ENCODE measurements at places on chromosomes 2 and 18.
A peak's percentile ranks its signal among the peaks of the same experiment; 100 is the strongest.

GRCh38 chr18:154151-154550 lies 4.2 kb upstream of the USP14 start:
- no peak for DNase-seq

DNA sequence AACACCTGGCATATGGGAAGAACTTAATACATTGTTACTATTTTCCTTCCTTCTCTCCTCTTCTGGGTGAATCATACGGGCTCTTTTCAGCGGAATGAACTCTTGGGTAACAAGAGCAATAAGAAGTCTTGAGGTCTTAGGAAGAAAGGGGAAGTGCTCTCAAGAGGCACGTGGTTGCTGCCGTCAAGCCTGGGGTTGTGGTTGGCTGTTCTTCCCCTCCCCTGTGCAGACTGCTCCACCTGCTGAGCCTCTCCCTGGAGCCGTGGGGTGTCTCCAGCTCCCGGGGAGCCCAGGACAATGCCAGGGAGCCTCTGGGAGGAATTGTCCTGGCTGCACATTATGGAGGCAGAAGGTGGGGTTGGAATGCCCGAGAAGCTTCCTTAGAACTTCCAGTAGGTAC lies 19.4 kb downstream of the TOGARAM2 start:
- DNase-seq: no peak

DNA sequence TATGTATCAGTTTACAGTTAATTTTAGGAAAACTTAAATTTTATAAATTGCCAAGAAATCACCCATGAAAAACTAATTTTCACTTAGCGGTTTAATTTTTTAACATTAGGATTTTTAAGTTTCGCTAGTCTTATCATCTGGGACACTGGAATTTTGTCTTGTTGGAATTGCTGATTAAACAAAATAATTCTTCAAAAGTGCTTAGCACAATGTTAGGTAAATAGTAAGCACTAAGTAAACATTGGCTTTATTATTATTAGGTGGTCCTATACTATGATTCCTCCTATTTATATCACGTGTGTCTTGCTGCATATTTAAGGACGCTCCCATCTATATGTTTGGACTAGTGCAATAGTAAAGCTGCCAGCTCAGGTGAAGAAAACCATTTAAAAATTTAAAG lies 54.6 kb upstream of the MAP4K3 start:
- DNase-seq: no peak

DNA sequence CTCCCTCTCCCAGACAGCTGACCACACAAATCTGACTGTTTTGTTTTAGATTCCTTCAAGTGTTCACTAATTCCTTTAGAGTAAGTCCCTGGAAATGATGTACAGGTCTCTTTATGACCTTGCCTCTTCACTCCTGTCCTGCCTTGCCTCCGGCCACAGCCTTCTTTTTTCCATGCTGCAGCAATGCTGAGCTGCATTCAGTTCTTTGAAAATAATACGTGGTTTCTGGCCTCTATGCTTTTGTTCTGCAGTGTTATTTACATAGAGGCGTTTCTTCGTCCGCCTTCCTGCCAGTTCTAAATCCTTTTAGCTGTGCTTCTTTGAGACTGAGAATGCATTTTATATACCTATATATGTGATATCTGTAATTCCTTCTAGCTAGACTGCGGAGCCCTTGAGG lies 87.2 kb downstream of the PPP1R1C start:
- no peak for DNase-seq

DNA sequence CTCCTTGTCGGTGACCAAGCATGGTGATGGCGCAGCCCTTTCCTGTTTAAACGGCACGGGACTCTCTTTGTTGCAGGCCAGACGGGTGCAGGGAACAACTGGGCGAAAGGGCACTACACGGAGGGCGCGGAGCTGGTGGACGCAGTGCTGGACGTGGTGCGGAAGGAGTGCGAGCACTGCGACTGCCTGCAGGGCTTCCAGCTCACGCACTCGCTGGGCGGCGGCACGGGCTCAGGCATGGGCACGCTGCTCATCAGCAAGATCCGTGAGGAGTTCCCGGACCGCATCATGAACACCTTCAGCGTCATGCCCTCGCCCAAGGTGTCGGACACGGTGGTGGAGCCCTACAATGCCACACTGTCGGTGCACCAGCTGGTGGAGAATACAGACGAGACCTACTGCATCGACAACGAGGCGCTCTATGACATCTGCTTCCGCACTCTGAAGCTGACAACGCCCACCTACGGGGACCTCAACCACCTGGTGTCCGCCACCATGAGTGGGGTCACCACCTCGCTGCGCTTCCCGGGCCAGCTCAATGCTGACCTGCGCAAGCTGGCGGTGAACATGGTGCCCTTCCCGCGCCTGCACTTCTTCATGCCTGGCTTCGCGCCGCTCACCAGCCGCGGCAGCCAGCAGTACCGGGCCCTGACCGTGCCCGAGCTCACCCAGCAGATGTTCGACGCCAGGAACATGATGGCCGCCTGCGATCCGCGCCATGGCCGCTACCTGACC lies 17.1 kb downstream of the TUBB6 start:
- DNase-seq: no peak

GRCh38 chr2:138267902-138268254 lies 233.7 kb upstream of the SPOPL start:
- DNase-seq: no peak

DNA sequence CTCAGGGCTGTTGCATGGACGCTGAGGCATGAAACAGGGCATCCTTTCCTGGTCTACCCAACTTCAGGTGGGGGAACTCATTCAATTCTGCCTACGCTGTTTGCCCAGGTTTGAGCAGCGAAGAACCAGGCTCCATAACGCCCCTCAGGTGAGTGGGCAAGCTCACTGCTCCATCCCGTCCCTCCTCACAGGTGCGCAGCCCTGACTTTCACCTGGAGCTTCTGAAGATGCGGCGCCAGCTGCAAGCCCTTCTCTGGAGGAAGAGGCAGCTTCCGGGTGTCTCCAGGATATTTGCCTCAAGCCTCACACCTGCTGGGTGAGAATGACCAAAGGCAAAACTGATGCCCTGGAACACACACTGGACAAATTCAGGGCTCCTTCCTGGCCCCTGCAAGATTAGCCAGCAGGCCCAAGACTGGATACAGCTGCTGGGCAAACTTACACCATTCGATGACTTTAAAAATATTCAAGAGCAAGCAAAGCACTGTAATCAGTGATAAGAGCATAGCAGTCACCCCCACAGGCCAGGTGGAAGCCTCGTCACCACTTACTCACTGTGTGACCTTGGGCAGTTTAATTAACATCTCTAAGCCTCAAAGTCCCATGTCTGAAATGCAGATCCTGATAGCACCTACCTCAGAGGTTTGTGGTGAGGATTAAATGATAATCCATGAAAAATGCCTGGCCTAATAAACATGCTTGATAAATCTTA lies 97.7 kb downstream of the GYPC start:
- DNase-seq: no peak

DNA sequence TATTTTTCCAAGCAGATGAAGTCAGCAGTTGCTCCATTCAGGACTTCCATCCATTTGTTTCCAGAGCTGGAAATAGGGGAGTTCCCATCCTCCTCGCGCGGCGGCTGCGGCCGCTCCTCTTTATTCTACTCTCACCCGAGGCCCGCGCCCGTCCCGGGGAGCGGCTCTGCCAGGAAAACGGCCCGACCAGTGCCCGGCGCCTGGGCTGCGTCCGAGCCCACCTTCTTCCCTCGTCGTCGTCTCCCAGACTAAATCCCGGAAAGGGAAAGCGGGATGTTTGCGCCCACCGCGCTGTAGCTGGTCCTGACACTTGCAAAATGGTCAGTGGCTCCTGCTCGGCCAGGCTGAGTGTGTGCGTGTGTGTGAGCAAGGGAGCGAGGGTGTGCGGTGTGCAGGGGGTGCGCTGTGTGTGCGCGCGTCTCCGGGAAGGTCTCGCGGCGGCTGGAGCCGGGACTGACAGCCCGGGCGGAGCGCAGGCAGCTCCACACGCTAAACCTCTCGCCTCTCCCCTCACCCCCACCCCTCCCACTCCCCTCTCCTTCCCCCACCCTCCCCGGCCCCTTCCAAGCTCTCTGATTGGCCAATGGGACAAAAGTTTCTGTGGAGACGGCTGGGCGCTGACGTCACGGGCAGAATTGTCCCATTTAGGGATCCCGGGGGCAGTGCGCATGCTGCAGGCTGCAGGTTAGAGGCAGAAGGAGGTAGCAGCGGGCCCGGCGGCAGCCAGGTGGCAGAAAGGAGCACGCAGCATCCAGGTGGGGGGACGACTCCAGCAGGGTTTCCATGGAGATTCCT lies at the start of gene NOL4:
Gene NOL4 (minus strand): TSS at position 491 of the 795 bp plus-strand sequence. CDS start 1,660 bp downstream, outside the sequence.
- no peak for DNase-seq

GRCh38 chr2:191246820-191247380 lies 1.7 kb downstream of the MYO1B start:
- no peak for DNase-seq

DNA sequence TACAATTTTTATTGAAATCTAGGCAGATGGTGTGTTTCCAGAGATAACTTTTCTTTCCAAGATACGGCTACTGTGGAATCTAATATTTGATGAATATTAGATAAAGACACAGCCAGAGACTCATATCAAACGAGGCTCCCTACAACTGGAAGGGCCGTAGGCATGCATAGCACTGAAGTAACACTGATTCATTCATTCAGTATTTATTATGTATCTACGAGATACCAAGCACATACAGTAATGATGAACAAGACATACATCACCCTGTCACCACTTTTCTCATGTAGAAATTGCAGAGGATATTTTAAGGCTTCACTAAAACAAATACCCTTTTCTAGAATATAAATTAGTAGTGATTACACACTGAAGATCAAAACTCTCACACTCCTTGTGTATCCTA lies 74.5 kb downstream of the KCTD18 start:
- DNase-seq: no peak

DNA sequence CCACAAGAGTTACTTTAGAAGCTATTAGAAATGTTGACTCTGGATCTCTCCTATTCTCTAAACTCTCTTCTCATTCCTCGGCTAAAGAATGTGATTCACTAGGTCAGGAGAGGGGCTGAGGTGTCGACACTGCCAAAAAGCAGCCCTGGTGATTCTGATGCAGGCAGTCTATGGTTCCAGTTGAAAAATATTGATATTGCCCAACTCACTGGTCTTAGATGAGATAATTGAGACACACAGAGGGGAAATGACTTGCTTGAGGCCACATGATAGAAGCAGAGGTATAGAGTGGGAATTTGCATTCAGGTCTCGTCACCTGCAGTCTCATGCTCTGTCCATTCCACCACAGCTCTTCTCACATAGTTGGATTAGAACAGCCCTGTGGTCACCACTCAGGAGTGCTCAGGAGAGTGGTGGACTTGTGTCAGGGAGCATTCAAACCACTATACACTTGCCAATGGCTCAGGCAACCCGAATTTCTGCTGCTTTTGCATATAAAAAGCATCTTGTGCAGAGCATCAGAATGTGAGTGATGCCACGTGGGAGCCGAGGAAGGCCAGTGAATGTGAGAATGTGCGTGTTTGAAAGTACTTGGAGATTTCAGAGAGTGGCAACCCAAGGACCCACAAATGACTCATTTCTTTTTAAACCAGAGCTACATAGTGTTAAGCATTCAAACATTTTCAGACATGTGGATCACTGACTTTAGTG lies 65.1 kb upstream of the CTLA4 start:
- peak; percentile 91 for DNase-seq

DNA sequence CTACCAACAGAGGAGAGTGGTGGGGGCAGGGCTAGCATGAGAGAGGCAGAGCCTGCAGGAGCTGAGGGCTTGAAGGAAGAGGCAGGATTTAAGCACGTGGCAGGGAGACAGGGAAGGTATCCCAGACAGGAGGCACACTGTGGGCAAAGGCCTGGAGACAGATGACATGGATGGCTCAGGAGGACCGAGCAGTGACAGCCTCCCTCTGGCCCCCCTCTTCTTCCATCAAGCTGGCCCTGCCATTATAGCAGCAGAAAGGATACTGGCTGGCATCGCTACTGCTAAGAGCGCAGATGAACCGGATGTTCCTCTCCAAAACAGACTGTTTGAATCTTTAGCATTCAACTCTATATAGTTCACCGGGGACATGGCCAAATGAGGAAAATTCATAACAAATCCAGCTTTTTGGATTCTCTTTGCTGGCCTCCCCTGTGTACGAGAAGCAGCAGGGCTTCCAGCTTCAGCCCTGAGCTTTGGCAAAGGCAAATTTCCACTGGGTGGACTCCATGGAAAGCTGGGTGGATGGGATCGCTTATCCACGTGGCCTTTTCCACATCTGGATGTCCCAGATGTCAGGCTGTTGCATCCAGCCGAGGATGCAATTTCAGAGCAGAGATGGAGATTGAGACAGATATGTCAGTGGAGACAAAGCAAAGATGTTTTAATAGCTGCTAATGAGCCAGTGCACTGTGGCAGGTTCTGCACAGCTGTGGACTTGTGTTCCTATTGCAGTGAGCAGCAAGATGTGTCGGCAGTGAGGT lies 36.2 kb downstream of the CAPN13 start:
- DNase-seq: no peak

- no peak for DNase-seq
These were observed 166.7 kb upstream of the ZNF521 start for GRCh38 chr18:25518716-25519053.

- DNase-seq: no peak
These were observed 42.2 kb downstream of the KLHL14 start for GRCh38 chr18:32730620-32731091.

DNA sequence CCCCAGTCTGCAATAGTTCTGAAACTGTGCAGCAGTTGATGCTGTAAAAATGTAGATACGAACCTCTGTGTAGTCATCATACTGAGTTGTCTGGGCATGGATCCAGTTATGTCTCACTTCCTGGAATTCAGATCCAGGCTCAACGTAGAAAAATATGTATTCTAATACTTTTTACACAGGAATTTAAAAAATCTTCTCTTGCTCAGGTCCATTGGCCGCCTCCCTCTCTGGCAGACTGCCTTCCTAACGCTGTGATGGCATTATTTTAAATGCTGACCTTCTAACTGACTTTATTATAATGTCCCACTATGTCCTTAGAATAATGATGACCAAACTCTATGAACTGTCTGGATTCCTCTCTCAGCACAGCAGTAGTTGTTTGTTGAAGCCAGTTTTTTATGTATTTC lies 119.6 kb downstream of the FEZ2 start:
- peak; percentile 88 for DNase-seq

DNA sequence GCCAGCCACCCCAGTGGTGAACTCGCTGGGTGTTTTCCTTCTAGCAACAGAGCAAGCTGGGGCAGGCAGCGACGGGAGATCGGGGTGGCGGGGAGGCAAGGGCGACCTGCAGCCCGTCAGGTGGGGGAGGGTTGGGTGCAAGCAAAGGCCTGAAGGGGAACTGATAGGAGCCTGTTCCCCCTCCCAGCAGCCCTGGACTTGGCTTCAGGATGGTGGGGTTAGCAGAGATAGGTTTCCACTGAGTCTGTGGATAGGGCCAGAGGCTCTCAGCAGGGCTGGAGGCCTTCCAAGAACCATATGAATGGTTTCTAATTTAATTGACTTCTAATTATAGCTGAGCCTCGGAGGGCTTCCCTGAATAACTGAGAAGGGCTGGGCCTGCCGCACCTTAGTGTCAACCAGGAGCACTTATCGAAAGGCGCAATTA lies 55.3 kb downstream of the EDAR start:
- no peak for DNase-seq

GRCh38 chr2:50649626-50650402 lies 382.1 kb downstream of the NRXN1 start:
- peak; percentile 5 for DNase-seq

GRCh38 chr2:97660775-97661389 lies 3.0 kb downstream of the ACTR1B start:
- no peak for DNase-seq
